ENCODE measurements at places on chromosomes 12 and 14.

- no peak for DNase-seq
Measured at GRCh38 chr12:42792265-42792664, 202.7 kb upstream of the PRICKLE1 start.

DNA sequence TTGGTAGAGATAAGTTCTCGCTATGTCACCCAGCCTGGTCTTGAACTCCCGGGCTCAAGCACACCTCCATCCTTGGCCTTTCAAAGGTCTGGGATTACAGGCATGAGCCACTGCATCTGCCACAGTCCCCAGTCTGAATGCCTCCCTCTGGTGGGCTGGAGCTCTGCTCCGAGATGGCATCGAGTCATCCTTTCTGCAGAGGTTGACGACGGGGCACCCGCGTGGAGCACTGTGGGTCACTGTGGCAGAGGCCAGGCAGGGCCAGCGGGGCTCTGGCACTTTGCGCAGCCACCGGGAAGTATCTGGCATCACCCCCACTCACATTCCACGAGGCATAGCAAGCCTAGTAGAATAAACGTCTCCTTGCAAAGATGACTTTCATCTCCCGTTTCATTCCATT, 163.3 kb upstream of the DIO3 start:
- DNase-seq: no peak

DNA sequence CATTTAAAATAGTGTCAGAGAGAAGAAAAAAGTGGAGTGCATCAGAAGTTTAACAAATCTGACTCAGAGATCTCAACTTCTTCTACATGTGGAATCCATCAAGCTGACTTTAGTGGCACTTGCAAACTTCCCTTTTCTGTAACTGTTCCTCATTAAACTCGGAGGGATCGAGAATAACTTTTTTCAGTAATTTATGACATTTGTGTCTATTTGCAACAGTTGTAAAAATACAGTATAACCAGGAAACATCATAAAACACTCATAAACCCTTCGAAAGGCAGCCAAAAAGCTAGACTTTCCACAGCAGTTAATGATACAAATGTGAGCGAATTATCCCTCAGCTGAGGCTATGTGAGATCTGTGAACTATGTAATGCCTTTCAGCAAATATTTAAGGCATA, 1936.8 kb upstream of the SEL1L start:
- peak; percentile 11 for DNase-seq

GRCh38 chr12:45517381-45517780, 212.1 kb upstream of the ARID2 start:
- DNase-seq: peak; percentile 9

DNA sequence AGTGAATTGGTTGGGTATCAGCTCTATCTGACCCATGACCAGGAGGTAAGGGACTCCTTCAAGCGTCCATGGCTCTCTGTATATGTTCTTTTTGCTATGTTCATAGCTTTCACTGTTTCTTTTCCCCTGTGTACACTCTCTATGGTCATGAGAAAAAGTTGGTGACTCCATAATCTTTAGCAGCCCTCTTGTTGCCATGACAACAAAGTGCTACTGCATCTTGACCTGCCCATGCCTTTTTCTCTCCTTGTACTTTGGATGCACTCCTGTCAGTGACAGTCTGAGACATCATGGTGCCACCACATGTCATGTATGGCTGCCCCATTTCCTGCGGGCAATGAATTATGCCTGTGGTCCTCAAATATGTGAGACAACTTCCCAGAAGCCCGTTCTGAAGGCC, 280.2 kb downstream of the TMEM121 start:
- no peak for DNase-seq

DNA sequence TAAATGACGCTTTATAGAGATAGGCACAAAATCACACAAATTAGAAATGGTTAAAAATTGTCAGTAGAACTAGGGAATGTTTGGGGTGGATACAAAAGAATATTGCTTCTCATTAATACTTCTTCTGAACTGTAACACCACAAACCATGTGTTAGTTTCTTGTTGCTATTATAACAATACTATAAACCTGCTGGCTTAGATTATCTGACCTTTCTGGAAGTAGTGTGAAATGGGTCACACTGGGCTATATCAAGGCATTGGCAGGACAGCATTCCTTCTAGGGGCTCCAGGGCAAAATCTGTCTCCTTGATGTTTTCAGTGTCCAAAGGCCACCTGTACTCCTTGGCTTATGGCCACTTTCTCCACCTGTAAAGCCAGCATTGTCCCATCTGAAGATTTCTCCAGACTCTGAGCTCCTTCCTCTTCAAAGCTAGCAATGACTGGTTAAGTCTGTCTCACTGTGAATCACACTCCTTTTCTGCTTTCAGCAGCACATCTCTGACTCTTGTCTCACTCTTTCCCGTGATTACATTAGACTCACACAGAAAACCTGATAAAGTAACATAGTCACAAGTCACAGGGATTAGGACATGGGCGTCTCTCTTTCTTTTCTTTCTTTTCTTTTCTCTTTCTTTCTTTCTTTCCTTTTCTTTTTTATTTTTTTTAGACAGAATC, 86.3 kb downstream of the SLC15A4 start:
- DNase-seq: no peak

- DNase-seq: no peak
Measured at GRCh38 chr12:85642808-85643207, 193.4 kb downstream of the RASSF9 start.

DNA sequence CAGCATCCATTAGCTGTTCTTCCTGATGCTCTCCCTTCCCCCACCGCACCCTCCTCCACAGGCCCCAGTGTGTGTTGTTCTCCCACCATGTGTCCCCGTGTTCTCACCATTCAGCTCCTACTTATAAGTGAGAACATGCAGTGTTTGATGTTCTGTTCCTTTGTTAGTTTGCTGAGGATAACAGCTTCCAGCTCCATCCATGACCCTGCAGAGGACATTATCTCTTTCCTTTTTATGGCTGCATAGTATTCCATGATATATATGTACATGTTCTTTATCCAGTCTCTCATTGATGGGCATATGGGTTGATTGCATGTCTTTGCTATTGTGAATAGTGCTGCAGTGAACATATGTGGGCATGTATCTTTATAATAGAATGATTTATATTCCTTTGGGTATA, 9.0 kb downstream of the ATF1 start:
- no peak for DNase-seq

DNA sequence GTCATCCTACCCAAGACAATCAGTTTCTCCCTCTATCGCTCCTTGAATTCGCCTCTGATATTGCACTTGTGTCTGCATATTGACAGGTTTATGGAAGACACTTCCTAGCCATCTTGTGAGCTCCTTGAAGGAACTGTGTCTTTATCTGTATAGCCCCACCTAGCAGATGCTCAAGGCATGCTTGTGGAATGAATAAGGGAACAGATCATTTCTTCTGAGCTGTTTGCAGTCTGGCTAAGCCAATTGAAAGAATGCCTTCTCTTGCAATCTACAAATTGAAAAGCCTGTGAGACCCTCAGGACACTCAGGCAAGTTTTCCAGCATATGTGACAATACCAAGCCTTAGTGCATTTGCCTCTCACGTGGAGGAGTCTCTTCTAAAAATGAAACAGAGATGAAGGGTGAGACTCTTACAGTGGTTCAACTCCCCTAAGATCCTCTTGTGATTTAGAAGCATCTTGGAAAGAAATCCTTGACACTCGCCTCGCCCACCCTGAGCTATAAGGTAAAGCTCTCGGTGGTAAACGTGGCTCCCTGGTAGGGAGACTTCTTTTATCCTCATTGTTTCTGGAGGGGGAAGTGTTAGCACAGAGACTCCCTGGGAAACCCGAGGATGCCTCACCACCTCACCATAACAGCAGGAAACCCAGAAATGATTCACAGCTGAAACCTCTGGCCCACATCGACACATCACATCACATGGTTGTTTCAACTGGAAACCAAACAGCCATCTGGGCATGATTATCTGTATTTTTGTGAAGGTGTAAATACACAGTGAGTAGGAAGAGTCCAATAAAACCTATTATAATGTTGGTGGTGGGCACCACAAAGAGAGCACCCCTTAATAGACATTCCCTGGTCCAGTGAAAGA, 112.3 kb upstream of the BCL2L14 start:
- no peak for DNase-seq

GRCh38 chr12:15928346-15928745, 17.2 kb downstream of the DERA start:
- no peak for DNase-seq

DNA sequence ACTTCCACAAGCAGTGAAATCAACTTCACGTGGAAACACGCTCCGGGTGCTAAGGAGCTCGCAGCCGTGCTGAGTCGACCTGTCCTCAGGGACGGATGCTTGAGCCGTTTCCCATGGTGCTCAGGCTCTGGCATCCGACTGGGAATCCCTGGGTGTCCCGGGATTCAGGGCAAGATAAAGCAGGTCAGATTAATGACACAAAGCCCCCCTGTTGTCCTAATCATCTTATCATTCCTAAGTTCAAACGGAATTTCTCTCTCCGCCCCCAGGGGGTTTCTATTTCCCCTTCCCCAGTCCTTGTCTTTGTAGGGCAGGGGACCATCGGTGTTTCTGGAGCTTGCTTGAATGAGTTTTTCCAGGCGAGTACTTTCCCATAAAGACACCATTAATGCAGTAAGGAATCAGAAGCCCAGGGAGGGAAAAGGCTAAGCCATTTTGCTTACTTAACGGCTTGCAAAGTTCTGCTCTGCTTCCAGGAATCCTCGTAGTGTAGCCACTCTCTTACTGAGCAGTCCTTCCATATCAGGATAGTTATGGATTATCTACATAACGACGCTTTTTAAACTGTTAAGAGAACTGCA, 116.5 kb downstream of the TMEM132C start:
- DNase-seq: no peak

- no peak for DNase-seq
Measured at GRCh38 chr12:68621472-68622081, 10.9 kb downstream of the RAP1B start.

DNA sequence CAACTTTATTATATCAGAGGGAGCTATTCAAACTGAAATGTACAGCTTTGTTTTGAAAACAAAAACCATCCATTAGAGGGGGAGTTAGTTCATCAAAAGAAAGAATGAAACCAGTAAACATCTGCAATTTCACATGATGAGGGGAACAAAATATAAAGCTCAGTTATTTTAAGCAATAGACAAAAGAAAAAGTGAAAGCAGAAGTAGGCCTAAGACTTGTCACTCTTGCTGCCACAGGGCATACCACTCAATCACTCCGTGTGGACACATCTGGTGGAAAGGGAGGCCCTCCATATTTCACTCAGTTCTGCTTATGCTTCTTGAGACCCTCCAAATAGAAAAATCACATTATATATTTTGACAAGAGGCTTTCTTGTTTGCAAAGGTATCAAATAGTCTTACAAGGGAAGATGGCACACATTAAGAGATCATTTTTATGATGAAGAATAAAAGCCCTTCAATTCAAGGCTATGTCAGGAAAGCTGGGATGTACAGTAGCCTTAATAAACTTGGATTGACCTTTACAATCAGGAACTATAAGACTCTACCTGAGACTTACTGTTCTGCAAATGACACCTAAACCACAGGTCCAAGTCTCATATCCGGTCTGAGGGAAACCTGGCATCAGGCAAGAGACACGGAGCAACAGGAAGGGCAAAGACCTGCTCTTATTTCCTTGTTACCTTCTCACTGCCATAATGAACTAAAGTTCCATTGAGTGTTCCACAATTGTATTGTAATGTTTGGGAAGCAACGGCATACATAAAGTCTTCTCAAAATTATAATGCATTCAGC, 222.5 kb upstream of the GRIP1 start:
- DNase-seq: no peak

- DNase-seq: peak; percentile 67
Measured at GRCh38 chr12:552466-552865, 92.7 kb downstream of the B4GALNT3 start.

DNA sequence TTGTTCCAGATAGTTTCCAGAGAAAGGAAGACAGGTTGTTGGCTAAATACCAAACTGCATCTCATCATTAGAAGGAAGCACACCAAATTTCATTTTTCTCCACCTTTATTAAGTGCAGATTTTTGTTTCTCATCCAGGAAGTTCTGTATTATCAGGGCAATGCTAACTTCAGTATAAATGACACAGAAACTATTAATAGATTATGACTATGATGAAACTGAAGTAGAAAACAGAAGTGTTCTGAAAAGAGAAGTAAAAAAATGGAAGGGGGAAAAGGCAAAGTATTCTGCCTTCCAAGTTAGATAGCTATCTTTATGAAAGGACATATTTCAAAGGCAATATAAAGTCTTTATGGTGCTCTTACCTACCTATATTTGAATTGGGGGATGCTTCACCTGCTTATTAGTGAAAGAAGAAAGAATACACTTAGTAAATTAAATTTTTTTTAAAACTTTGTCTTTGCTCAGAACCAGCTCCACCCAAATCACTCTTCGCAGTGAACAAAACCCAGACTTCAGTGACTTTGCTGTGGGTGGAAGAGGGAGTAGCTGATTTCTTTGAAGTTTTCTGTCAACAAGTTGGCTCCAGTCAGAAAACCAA, 223.9 kb downstream of the PTPRO start:
- DNase-seq: peak; percentile 15

- DNase-seq: peak; percentile 92
Measured at GRCh38 chr12:107645630-107646333, 39.8 kb upstream of the PWP1 start.

DNA sequence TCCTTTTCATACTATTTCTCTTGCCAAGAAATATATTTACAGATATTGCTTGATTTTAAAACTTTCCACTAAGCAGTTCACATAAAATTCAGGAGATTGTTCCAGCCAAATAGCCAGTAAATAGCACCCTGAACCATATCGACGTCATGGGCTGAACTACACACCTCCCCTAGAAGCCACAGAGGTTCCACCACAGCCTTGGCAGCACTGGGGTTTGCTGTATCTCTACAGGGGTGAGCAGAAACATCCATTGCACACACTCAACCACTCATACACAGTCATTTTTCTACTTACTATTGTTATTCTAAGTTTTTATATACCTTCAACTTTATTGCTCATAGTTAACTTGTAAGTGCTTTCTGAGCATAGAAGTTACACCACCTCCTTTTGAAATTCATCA, 8.1 kb upstream of the EIF2S3B start:
- no peak for DNase-seq

GRCh38 chr12:116958402-116959197, 47.9 kb downstream of the FBXW8 start:
- peak; percentile 32 for DNase-seq
